Ureter (tissue), 1 donor: ENCODE measurements at places on chromosomes 3 and 15. TPM values are rescaled to one million over a fixed set of nuclear protein-coding genes. Genes with fewer than 3 reads are reported as not detected.

Gene BNC1
- 1.1 TPM for total RNA-seq

Gene CPLX3
- not detected for total RNA-seq

Gene ADAMTS17
- 10.6 TPM for total RNA-seq

Gene NPAP1
- total RNA-seq: 2.2 TPM

Gene CLRN1
- total RNA-seq: not detected

Gene GOLGA6L26
- not detected for total RNA-seq

Gene MESP2
- total RNA-seq: not detected

Gene PPARG
- total RNA-seq: 214 TPM

Gene ZNF619
- total RNA-seq: 10.6 TPM

Gene P2RY13
- total RNA-seq: 1.2 TPM

Gene HTR3E
- not detected for total RNA-seq

Gene HDC
- 5.6 TPM for total RNA-seq

Gene GOLGA8H
- 1.5 TPM for total RNA-seq

Gene EPHB3
- total RNA-seq: 4.9 TPM

Gene CPB1
- not detected for total RNA-seq

Gene STX19
- total RNA-seq: not detected

Gene MFGE8
- 165 TPM for total RNA-seq

Gene CHRD
- total RNA-seq: 16.8 TPM

Gene SNURF
- total RNA-seq: 19.1 TPM

Gene CSPG5
- not detected for total RNA-seq

Gene AGBL1
- total RNA-seq: not detected

Gene PDE8A
- total RNA-seq: 67.4 TPM

Gene HYKK
- total RNA-seq: 12.5 TPM

Gene GOLGA8Q
- total RNA-seq: 2.3 TPM

Gene CCDC50
- total RNA-seq: 65.3 TPM

Gene LRRIQ4
- not detected for total RNA-seq

Gene GOLGA8M
- total RNA-seq: 5.7 TPM

Gene MYO5C
- total RNA-seq: 56.3 TPM

Gene PLA1A
- 1.6 TPM for total RNA-seq

Gene LYZL4
- total RNA-seq: not detected

Gene RASL12
- 32.8 TPM for total RNA-seq

Gene TAGLN3
- not detected for total RNA-seq

Gene GOLGA6L7
- not detected for total RNA-seq

Gene FGD5
- 23.2 TPM for total RNA-seq

Gene NRG4
- 16.3 TPM for total RNA-seq

Gene SLC6A20
- total RNA-seq: not detected

Gene FAM107A
- total RNA-seq: 102 TPM

Gene PARP6
- total RNA-seq: 103 TPM

Gene GPR176
- total RNA-seq: 1.7 TPM

Gene CRBN
- total RNA-seq: 51.9 TPM
